ENCODE measurements at places on chromosomes 6 and 20.

DNA sequence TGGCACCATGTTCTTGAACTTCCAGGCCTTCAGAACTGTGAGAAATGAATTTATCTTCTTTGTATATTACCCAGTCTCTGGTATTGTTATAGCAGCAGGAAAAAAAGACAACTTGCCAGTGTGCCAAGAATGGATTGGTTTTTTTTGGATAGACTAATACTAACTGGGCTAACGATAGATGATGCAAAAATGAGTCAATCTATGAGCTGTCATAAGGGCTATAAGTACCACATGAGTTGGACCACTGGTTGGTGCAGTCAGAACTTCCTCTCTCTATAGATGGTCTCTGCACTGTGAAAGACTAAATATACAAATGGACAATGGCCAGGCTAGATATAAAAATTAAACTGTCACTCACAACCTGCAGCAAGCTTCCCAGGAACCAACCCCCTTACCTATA is 87.6 kb upstream of the COL21A1 start:
- no peak for DNase-seq

- no peak for DNase-seq
Measured at GRCh38 chr20:7090811-7091210, 323.3 kb downstream of the BMP2 start.

DNA sequence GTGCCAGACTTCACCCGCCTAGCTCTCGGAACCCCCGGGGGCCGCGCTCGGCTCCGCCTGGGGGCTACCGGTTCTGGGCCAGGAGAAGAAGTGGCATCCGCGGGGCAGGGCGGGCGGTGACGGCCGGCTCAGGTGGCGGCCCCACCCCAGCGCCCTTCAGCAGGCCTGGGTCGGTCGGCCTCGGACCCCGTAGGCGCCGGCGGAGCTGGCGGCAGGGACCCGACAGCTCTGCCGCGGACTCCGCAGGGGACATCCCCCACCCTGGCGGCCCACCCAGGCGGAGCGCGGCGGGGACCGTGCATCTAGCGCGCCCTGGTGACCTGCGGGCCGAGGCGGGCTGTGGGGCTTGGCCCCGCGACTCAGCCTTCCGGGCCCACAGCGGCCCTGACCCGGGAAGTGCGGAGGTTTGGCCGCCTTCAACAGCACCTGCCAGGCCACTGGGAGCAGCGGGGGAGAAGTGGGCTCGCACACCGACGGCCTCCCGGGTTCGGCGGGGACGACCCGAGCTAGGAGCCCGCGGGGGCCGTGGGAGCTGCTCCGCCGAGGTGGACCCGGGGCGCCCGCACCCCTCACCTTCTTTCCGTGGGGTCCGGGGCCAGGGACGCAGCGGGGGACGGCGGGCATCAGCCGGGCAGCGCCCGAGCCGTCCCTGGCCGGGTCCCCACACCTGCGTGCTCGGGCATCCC is 87.1 kb downstream of the TMEM242 start:
- DNase-seq, result no peak

DNA sequence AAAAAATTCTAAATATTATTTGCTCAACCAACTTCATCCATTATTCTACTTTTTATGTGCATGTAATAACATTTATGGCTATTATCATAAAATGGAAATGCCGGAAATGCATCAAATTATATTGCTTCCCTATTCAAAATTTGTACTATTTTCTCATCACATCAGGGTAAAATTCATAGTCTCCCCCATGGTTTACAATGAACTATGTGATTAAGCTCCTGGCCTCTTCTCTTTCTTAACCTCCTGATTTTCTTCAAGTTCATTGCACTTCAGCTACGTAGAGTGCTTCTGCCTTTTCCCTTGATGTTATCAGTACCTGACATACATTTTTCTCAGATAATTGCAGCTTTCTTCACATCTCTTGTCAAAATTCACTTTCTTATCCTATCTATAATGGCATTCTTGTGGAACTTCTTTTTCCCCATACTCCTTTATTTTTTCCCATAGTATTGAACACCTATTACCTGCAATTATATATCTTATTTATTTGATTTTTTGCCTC is 699.1 kb upstream of the ADGRB3 start:
- DNase-seq, result no peak

GRCh38 chr6:12174878-12175277 is 115.3 kb upstream of the EDN1 start:
- DNase-seq, result no peak

Data from NCI-H1105 treated with DMSO at 0.1 percent for 48 hours (cell line).